Stimulated activated CD4-positive, alpha-beta T cell treated with anti-CD3 and anti-CD28 coated beads, Interleukin-1b, Interleukin-23, amount 100 ng/mL, for 1 hour (primary cell): ENCODE measurements at places on chromosomes 16 and 17.

DNA sequence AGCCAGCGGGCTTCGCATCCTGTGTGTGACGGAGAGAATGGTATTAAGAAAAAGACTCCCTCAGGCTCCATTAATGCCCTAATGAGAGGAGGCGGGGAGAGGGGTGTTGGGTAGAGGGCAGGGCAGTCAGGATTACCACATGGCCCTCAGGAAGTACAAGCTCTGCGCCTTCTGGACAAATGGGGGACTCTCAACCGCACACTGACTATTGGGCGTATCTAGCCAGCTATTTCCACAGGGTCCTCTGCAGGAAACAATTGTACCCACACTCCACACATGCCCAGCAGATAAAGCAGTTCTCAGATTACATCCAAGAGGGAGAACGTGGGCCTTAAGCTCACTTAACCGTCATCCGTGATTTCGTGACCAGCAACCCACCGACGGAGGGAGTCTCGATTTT, 14.7 kb downstream of the NXN start:
- DNase-seq: no peak

DNA sequence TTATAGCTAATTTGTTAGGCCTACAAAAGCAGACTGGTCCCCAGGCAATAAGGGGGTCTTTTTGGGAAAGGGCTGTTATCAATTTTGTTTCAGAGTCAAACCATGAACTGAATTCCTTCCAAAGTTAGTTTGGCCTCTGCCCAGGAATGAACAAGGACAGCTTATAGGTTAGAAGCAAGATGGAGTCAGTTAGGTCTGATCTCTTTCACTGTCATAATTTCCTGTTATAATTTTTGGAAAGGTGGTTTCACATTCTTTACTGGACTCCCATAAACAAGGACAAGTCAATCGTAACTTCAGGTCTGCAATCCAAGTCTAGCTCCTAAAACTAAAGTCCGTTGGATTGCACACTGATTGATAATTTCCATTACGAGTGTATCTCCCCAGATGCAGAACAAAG, 30.1 kb upstream of the SHCBP1 start:
- no peak for DNase-seq

GRCh38 chr16:56945847-56946527, 14.0 kb downstream of the HERPUD1 start:
- DNase-seq: no peak

DNA sequence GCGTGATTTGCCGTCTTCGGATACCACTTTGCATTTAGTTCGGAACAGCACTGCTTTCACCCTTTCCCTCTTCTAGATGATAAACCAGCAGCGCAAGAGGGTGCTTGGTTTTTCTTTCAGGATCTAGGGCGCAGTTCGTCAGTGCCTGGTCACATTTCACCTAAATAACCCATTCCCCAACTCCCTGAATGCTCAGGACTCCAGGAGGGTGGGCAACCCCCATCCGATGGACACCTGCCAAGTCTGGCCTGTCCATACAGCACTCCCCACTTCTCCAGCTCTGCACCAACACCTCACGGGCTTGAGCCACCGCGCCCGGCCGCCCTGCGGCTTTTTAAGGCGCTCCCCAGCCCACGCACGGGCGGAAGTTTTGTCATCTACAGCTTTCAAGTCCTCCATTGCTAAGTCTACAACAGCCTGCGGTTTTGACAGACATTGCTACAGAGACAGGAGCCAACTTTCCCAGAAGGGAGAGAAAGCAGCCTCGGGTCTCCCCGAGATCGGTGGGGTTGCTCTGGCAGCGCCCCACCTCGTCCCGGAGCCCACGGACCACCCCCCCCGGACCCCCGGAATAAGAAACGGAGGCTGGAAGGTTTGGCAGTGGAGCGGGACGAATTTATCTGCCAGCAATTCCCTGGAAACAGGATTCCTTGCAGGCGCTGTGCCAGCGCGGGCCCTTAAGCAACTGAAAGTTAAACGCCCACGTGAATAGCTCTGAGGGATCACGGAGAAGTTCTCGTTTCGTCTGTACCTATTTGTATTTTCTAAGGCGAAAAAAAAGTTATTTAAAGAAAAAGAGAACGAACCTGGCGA, 38.6 kb upstream of the SLFN13 start:
- peak; percentile 42 for DNase-seq

DNA sequence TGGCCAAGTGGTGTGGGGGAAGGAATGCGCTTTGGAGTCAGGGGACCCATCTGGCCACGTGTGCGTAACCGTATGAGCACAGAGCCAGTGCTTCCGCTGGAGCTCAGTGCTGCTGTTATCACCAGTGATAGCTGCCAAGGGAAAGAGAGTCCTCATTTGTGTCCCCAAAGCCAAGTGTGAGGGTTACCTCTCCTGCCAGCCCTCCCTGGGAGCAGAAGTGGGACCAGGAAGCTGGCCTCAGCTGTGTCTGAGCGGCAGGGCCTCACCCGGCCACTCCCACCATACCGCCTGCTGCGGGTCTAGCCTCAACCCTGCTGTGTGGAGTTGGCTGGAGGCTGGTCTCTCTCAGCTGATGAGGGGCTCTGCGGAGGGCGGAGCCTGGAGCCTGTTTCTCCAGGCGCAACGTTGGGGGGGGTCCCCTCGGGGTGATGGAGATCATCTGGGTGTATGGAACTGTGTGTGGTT, 44.5 kb downstream of the MEAK7 start:
- DNase-seq: no peak

- no peak for DNase-seq
These were observed 11.4 kb downstream of the ENGASE start for GRCh38 chr17:79085921-79086551.

GRCh38 chr16:50301626-50302471, 35.5 kb downstream of the ADCY7 start:
- DNase-seq: no peak

- DNase-seq: no peak
These were observed 4.4 kb downstream of the SNAI3 start for GRCh38 chr16:88681709-88682451.

- no peak for DNase-seq
These were observed 42.7 kb upstream of the SMPD3 start for GRCh38 chr16:68490829-68491575.

DNA sequence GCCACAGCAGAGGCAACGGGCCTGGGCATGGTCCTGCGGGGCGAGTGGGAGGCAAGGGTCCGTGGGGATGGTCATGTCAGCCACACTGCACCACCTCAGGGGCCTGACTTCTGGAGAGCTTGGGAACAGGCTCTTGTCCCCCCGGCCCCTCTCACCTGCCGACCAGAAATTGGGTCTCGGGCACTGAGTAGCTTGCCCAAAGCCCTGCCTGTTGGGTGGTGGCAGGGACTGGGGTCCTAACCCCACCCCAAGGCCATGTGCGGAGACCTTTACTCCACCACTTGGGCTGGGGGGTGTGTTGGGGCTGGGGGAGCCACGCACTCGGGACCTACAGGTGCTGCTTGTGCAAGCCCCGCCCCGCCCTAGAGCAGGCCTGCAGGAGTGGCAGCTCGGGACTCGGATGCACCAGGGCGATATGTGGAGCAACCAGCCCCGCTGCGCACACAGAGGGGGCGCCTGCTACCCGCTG, 24.2 kb upstream of the CHMP6 start:
- no peak for DNase-seq

GRCh38 chr16:16059895-16060590, 110.6 kb downstream of the ABCC1 start:
- DNase-seq: no peak

DNA sequence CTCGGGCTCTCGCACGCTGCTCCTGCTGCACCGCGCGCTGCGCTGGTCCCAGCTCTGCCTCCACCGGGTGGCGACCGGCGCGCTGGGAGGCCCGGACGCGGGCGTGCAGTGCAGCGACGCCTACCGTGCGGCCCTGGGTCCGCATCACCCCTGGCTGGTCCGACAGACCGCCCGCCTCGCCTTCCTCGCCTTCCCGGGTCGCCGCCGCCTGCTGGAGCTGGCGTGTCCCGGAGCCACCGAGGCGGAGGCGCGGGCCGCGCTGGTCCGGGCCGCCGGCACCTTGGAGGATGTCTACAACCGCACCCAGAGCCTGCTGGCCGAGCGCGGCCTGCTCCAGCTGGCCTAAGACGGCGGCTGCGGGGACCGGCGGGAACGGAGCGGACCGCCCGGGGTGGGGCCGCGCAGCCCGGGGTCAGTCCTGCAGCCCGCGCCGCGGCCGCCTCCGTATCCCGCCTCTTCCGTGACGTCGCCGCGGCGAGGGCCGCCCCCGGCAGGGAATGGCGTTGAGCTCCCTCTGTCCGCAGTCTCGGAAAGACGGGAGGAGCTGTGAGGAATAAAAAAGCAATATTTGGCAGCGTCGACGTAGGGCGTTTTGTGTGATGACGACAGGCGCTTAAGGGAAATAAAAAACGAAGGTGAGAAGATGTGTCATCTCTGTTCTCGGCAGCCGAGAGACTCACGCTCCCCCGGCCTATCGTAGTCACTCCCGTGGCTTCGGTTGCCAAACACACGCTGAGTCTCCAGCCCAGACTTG, 1.4 kb downstream of the GLTPD2 start:
- DNase-seq: peak; percentile 45

DNA sequence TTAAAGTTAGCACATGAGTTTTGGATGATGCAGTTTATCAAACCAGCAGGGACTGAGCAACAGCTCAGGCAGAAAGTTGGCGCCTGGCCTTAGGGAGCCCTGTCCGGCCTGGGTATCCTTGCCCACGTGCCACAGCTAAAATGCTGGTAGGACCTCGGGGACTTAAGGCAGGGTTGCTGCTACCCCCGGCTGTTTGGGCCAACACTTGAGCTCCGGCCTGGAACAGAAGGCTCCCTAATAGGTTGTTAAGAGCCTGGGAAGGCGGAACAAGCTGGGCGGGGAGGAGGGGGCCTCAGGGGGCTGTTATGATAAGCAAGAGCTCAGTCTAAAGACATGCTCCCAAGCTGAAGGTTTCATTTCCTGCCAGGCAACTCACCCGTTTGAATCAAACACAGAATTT, 39.7 kb downstream of the CUEDC1 start:
- no peak for DNase-seq

DNA sequence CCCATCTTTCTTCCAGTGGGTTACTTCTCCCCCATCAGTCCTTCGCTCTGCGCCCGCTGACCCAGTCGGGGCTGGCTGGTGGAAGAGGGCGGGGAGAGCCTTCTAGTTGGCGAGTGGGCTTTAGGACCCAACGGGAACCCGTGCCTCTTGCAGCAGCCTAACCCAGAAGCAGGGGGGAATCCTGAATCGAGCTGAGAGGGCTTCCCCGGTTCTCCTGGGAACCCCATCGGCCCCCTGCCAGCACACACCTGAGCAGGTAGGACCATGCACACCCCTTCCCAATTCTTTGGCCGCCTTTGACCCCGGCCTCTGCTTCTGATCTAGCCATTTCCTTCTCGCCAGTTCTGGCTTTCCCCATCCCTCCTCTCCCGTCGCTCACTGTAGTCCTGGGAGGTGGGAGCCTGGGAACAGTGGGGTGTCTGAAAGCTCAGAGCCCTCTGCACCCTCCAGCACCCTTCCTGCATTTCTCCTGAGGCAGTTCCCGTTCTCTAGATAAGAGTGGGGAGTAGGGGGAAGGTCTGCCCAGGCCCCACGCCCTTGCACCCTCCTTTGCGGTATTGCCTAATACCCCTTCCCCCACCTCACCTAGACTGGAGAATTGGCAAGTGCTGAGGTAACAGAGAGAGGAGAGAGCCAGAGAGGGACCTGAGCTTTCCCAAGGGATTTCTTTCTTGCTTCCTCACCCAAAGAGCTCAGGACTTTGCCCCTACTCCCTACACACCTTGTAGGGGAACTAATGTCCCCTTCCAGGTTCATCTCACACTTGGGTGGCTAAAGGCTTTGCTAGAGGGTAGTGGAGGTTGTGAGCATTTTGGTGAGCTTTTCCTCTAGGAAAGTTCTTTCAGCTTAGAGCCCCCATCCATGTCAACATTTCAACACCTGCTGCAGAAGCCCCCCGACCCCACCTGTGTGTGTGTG, at the start of gene RARA:
RARA (plus strand) TSS at position 150 of the 918 bp plus-strand sequence. CDS start 22,039 bp downstream, outside the sequence.
- no peak for DNase-seq

- DNase-seq: no peak
These were observed 68.0 kb downstream of the CNTNAP4 start for GRCh38 chr16:76345163-76345661.

- peak; percentile 69 for DNase-seq
These were observed at the start of gene ACAP1 for GRCh38 chr17:7336240-7337175. Gene ACAP1 (plus strand): TSS chr17:7336529. CDS start chr17:7336735, 206 bp downstream.

DNA sequence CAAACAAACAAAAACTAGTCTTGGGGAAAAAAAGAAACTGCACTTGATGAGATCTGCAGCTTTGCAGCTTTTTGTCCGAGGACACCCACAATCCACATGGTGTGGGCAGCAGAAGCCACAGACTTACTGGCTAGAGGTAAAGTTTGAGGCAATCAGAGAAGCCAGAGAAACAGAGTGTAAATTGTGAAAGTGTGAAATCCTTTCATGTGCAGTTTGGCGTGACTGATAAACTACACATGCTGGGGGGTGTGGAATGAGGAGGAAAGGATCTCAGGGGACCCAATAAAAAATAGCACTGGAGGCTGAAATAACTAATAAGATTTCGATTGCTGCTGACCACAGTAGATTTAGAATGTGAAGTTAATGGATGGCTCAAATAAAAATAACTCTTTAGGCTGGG, 42.4 kb upstream of the HOXB13 start:
- DNase-seq: no peak

GRCh38 chr17:76585033-76585648, 519 bp downstream of the ST6GALNAC2 start:
- DNase-seq: no peak

DNA sequence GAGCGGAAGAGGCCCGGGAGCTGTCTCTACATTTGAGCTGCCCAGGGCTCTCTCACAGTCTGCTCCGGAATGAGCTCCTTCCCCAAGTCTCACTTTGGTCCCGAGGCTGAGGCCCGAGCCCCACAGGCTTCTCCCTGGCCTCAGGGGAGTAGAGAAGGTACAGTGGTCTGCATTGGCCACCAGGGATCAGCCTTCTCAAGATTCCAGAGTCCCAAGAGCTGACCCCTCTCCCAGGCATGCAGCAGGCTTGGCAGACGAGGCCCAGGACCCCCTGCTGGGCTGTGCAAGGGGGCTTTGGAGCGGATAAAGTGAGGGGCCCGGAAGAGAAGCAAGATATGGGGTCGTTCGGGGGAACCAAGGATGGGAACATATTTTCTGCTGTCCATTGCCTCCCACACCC, 3.1 kb downstream of the PRSS27 start:
- no peak for DNase-seq

DNA sequence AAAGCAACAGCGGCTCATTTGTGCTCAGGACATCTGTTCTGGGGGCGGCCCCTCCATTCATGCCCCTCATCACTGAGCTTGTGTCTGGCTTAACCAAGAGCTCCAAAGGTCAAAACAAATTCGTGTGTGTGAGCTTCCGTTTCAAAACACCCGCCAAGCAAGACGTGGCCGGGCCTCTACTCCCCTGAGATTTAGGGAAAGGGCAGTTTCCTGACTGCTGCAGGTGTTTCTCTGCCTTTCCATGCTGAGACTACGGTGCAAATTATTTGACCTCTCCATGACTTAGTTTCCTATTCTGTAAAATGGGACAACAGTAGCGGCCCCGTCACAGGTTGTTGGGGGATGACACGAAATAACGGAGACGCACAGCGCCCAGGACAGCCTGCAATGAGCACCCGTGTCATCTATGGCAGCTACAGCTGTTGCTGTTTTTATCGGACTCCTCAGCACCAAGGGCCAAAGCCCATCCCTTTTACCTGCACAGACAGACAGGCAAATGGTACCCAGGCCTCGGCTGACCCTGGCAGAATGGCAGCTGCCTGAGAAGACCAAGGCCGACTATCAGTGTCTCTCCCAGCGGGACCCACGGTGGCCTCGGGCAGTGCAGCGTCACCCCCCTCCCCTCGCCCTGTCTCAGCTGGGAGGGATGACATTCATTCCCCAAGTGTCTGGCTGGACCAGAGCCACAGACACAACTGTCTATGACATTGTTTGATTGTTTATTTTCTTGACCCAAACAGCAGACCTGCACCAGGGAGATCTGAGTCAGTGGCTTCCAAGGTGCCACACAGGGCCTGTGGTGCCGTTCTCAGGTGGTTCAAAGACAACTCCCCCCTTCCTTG, 50.7 kb upstream of the DOC2B start:
- no peak for DNase-seq

GRCh38 chr17:82957961-82958561, 118.2 kb upstream of the ZNF750 start:
- DNase-seq: no peak
